Stimulated activated CD8-positive, alpha-beta memory T cell treated with anti-CD3 and anti-CD28 coated beads, Interleukin-4, amount 100 ng/mL, for 1 hour (primary cell): ENCODE measurements at places on chromosomes 11 and 22.

DNA sequence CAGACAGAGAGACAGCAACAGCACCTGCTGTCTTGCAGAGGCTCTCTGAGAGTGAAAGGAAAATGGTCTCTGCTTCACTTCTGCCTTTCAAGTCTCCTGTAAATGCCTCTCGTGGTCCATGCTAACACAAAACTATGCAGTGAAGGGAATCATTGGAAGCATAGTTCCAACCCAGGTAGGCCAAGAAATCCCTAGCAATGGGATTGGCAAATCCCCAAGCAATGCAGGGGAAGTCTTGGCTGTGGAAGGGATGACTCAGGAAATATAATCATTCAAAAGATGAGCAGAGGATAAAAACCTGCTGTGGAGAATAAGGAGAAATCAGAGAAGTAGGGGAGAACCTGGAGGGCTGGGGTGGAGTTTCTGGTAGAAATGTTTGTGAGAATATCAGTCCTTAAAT lies 216.1 kb upstream of the ZBED5 start:
- DNase-seq, result no peak

DNA sequence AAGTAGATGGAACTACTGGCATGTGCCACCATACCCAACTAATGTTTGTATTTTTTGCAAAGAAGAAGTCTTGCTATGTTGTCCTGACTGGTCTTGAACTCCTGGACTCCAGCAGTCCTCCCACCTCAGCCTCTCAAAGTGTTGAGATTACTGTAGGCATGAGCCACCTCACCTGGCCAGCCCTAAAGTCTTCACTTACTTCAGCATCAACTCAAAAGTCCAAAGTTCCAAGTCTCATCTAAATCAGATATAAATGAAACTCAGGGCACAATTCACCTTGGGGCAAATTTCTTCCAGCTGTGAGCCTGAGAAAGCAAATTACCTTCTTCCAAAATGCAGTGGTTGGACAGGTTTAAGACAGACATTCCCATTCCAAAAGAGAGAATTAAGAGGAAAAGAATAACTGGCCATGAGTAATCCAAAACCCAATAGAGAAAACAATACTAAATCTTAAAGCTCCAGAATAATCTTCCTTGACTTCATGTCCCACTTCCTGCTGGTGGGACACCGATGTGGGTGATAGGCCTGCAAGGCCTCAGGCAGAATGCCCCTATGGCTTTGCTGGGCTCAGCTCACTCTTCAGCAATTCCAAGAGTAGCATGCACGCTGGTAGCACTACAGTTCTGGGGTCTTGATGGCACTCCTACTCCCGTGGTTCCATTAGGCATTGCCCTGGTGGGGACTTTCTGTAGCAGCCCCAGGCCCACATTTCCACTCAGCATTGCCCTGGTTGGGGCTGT lies 50.3 kb downstream of the TUG1 start:
- no peak for DNase-seq

- DNase-seq, result no peak
Observed at GRCh38 chr11:116725434-116726221, 47.2 kb downstream of the BUD13 start.

- DNase-seq, result no peak
Observed at GRCh38 chr11:85595285-85595884, 31.8 kb downstream of the DLG2 start.

GRCh38 chr11:123652599-123652998 lies 1.8 kb downstream of the SCN3B start:
- DNase-seq, result no peak

DNA sequence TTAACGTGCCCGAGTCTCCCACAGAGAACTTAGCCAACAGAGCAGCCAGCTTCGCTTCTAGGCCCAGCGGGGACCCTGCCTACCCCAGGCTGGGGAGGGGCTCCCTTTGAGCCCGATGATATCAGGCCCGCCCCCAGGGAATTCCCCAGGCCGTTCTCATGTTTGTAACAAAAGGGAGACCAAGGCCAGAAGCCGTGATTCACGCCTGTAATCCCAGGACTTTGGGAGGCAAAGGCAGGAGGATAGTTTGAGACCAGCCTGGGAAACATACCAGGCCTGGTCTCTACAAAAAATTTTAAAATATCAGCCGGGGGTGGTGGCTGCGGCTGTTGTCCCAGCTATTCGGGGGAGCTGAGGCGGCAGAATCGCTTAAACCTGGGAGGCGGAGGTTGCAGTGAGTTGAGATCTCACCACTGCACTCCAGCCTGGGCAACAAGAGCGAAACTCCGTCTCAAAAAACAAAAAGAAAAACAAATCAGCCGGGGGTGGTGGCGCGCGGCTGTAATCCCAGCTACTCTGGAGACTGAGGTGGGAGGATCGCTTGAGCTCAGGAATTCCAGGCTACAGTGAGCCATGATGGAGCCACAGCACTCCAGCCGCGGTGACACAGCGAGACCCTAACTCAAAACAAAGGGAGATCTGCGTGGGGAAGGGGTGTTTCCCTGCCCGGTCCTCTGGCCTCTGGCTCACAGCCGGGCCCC lies 1.7 kb downstream of the DRD4 start:
- DNase-seq, result no peak

DNA sequence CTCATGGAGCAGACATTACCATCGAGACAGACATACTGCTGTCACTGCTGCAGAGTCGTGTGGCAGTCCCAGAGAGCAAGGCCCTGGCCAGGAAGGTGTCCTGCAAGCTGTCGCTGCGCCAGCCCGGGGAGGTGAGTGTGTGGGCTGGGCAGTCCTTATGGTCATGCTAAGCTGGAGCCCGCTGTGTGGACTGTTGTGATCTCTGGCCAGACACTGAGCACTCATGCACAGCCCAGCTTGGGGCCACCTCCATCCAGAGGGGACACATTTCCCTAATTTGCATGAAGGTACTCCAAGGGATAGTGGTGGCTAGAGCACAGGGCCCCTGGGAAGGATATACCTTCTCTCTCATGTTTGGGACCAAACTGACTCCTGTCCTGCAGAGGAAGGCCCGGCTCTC lies 9.6 kb downstream of the ANKK1 start:
- DNase-seq, result no peak

GRCh38 chr22:32818446-32819115 lies 17.1 kb downstream of the TIMP3 start:
- no peak for DNase-seq

DNA sequence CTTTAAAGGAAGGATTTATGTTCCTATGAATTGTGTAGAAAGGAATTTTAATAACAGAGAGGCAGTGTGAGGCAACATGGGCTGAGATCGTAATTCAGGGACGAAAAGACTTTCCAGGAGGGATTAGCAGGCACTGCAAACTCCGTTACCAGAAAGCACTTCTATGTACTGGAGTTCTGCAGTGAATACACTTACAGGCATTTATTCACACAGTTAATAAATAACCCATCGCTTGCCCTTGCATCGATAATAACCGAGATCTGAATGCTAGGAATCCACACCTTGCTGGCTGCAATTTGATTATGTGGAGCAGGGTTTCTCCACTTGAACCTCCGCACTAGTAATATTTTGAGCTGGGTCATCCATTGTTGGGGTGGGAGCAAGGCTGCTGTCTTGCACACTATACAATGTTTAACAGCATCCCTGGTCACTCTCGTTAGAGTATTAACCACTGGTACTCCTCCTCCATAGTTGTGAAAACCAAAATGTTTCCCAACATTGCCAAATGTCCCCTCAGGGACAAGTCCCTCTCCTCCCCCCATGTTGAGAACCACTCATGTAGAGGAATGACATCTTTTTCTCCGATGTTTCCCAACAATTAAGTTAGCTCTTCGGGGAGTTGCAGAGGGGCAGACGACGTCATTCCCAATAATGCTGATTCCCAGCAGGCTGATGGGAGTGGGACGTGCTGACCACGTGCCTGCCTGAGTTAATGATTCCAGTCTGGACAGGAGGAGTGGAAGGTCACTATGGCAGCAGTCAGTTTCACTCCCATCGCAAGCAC lies 99.5 kb downstream of the SNX19 start:
- no peak for DNase-seq

- no peak for DNase-seq
Observed at GRCh38 chr11:112368381-112368780, 107.7 kb upstream of the PLET1 start.

- DNase-seq, result no peak
Observed at GRCh38 chr11:111350811-111351210, 28.3 kb downstream of the POU2AF1 start.

DNA sequence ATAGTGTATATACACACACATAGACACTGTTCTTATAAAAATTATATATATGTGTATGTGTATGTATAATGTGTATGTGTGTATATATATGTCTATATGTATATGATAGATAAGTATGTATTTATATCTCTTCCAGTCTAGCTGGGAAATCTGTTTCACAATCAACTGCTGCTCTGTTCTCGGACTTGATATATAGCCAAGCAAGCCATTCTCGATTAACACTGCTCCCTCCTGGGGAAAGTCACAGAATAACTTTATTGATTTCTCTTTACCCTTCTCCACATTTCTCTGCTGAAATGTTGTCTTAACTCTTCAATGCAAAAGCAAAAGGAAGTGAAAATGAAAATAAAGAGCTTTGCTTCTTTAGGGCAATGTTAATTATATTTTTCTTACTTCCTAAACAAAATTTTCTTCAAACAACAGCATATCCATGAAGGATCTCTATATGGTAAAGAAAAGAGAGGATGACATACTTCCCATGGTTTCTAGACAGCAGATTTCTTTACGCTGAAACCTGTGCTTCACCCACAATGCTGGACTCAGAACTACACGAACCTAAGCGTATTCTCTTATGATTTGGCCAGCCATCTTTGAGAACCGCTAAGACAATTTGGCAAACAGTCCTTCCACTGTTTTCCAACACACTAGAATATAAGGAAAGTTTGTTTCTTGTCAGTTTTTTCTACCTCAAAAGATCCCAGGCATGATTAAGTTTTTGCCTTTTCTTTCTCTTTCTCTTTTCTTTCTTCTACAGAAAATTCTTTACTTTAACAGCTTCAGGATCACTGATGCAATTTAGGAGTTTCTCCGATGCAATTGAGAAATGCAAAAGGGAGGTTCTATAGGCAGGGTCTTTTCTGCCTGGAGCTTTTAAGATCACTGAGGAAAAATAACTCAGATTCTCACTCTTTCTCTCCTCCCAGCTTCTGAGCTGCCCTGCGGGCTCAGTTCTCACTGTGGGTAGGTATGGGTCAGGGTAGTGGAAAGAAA lies 1.9 kb downstream of the BLID start:
- no peak for DNase-seq

DNA sequence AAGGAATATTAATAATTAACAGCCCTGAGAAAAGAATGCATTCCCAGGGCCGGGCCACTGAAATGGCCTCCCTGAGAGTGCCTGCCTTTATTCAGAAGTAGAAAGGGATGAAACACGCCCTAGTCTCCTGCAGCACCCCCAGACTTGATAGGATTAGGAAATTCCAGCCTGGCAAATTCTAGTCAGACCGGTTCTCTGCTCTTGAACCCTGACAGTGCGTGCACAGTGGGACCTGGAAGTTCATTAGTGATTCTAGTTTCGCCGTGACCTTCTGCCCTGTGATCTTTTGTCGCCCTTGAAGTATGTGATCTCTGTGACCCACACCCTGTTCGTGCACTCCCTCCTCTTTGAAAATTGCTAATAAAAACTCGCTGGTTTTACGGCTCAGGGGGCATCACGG lies 2.1 kb upstream of the GSTP1 start:
- no peak for DNase-seq

GRCh38 chr22:29971607-29972006 lies 88.6 kb downstream of the MTMR3 start:
- no peak for DNase-seq

DNA sequence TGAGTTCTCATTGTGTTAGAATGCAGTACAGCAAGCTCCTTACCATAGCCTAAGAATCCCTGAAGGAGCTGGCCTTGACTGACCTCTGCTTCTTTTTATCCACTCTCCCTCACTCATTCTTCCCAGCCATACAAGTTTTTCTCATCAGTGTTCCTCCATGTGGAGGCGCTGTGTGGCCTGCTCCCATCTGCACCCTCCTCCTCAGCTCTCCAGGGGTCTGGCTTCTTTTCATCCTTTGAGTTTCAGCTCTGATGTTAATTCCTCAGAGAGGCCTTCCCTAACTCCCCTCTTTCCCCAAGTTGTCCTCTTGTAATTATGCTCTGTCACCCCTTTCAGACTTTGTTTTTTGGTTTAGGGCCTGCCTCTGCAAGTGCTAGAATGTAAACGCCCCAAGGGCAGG lies 144.8 kb downstream of the WNT7B start:
- DNase-seq, result no peak

GRCh38 chr11:73012121-73012863 lies 129.8 kb downstream of the FCHSD2 start:
- DNase-seq, result no peak

DNA sequence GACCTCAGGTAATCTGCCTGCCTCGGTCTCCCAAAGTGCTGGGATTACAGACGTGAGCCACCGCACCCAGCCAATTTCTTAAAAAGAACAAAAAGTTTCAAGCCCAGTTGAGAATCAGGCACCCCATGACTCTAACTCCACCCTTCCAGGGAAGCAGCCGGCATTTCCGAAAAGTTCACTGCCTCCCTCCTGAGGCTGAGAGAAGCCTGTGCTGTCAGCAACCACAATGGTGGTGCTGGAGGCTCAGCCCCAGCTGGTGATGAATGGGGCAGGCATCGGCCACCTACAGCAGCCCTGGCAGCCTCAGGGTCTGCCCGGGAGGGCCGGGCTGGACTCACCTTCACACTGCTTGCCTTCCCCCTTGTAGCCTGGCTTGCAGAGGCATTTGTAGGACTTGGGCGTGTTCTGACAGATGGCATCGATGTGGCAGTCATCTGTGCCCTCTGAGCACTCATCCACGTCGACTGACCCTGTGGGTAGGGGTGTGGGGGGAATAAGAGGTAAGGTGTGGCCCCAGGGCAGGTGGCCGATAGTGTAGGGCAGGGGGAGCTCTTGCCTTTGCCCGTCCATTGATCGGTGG lies 4.3 kb downstream of the SCUBE1 start:
- DNase-seq, result no peak

DNA sequence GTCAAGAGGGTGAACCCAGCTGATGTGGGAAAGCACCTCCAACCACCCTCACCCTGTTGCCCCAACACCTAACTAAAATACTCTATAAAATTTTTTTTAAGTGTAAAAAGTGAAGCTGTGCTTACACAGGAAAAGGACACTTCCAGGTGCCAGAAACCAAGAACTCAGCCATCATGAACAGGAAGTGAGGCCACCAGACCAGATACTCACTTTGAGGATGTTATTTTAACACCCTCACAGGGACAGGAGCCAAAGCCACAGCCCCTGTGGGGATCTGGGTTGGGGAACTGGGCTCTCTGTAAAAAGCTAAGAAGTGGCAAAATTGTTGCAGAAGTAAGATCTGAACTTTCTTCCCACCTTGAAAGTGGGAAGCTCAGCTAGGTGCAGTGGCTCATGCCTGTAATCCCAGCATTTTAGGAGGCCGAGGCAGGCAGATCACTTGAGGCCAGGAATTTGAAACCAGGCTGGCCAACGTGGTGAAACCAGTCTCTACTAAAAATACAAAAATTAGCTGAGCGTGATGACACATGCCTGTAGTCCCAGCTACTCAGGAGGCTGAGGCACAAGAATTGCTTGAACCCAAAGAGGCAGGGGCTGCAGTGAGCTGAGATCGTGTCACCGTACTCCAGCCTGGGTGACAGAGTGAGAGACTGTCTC lies 3.8 kb downstream of the RSPH14 start:
- no peak for DNase-seq

GRCh38 chr11:68373815-68374501 lies 61.6 kb downstream of the LRP5 start:
- no peak for DNase-seq

GRCh38 chr22:17501679-17502285 lies 61.5 kb upstream of the SLC25A18 start:
- DNase-seq, result no peak

GRCh38 chr22:39624501-39624821 lies 53.9 kb downstream of the CACNA1I start:
- DNase-seq, result no peak

- no peak for DNase-seq
Observed at GRCh38 chr11:69486773-69487291, 5.4 kb downstream of the LINC01488 start.
